Pancreas (tissue), 10 donors: ENCODE measurements at places on chromosomes 3 and 15.

- no peaks in the 10 kb centered on the region for H3K27me3 ChIP-seq
- DNase-seq = peak; percentile 25
- no peaks in the 10 kb centered on the region for H3K36me3 ChIP-seq
- no peak overlapping the region for H3K4me3 ChIP-seq
- no peak overlapping the region for H3K27ac ChIP-seq
Observed at GRCh38 chr15:74489518-74490338, 28.8 kb upstream of the UBL7 start.

DNA sequence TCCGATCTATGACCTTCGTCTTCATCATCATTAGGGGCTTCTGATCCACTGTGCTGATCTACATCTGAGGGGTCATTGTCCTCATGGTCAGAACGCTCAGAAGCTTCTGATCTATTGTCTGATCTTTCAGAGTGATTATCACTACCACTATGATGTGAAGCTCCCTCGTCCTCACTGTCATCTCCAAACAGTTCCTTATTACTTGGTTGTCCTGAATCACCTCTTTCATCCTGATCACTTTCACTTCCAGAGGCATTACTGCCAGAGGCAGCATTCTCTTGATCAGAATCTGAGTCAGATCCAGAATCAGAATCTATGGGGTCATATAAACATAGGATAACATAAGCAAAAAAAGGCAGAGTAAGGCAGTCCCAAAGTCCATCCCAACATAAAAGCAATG is 5.4 kb downstream of the LEO1 start:
- peaks cover 11% of the 10 kb centered on the region for H3K4me1 ChIP-seq
- H3K27me3 ChIP-seq = no peaks in the 10 kb centered on the region
- no peak for DNase-seq
- no peak overlapping the region for H3K27ac ChIP-seq
- H3K36me3 ChIP-seq = no peaks in the 10 kb centered on the region

GRCh38 chr15:82044373-82045178 is 1.2 kb downstream of the MEX3B start:
- H3K4me3 ChIP-seq = peak overlapping the region; percentile 72
- H3K27ac ChIP-seq = no peak overlapping the region
- DNase-seq = peak; percentile 47
- peaks cover 7% of the 10 kb centered on the region for H3K4me1 ChIP-seq
- H3K27me3 ChIP-seq = no peaks in the 10 kb centered on the region
- H3K36me3 ChIP-seq = no peaks in the 10 kb centered on the region

DNA sequence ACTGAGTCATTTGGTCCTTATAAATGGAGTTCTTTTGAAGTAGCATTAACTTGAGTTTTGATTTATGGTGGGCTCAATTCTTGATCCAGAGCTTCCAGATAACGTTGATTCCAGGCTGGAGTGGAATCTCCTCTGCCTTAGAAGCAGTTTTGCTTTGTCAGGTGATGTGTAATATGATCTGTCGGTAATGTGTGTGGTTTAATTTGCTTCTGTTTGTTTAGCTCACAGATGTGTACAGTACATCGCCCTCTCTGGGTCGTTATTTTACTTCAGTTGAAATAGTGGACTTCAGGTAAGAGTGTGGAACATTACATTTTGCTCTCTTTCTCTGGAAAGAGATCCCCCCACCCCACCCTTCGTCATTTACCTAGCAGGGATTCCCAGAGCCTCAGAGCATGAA is 23.1 kb downstream of the C3orf52 start:
- H3K27me3 ChIP-seq = no peaks in the 10 kb centered on the region
- no peak overlapping the region for H3K27ac ChIP-seq
- no peaks in the 10 kb centered on the region for H3K36me3 ChIP-seq
- no peak overlapping the region for H3K4me3 ChIP-seq
- no peaks in the 10 kb centered on the region for H3K4me1 ChIP-seq

DNA sequence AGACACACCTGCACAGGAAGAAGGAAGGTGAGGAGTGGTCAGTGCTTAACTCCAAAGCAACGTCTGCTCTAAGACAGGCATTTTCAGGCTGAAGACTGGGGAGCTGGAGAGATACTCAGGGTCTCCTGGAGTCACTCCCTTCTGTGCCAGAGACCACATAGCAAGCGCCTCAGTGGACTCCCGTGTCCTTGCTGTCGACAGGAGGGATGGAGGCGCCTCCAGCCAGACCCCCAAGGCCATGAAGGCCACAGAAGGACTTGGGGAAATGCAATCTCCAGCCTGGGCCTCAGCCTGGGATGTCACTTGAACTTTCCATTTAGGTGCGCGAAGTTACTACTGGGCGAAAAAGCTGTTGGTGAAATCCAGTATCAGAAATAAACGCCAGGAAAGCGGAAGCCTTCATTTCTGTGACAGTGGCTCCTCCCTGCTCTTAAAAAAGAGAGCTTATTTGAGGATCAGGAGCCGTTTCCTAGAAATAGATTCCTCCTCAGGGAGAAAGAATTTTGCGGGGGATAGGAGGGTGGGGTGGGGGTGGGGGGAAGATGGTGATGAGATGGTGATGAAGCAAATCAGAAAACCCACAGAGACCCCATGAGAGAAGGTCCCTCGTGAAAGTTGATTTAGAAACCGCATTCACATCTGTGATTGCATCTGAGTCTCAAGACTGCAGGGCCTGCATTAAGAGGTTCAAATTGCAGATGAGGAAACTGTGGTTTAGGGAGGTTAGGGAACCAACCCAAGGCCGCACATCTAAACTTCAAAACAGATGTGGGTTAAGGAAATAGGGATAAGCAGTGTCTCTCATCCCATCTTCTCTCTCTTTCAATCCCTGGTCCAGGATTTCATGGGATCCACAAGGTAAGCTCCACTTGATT is 78.8 kb downstream of the ATP2B2 start:
- H3K27me3 ChIP-seq = no peaks in the 10 kb centered on the region
- H3K4me3 ChIP-seq = no peak overlapping the region
- H3K36me3 ChIP-seq = no peaks in the 10 kb centered on the region
- DNase-seq = no peak
- no peaks in the 10 kb centered on the region for H3K4me1 ChIP-seq
- H3K27ac ChIP-seq = no peak overlapping the region

DNA sequence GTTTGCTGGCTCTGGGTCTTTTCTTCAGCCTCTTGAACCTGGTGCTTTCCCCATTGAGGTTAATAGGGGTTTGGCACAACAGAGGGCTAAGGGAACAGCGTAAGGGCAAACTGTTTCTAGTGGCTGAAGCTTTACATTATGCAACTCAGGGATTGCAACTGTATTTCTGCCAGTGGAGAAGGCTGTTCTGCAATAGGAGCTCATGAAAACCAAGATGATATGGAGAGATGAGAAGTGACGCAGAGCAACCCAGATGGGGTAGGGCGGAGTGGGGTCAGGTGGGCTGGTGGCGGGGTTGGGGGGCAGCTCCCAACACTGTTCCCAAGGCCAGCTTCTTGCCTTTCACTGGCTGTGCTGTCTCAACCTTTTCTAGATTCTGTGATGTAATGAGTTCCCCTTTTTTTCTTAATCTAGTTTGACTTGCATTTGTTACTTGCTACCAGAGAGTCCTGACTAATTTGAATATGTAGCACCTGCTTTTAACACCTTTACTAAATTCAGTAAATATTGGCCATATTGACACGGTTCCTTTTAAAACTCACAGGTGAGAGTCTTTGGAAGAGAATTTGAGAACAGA is 7.2 kb downstream of the GXYLT2 start:
- no peaks in the 10 kb centered on the region for H3K36me3 ChIP-seq
- H3K27me3 ChIP-seq = no peaks in the 10 kb centered on the region
- DNase-seq = no peak
- no peaks in the 10 kb centered on the region for H3K4me1 ChIP-seq
- H3K27ac ChIP-seq = no peak overlapping the region

DNA sequence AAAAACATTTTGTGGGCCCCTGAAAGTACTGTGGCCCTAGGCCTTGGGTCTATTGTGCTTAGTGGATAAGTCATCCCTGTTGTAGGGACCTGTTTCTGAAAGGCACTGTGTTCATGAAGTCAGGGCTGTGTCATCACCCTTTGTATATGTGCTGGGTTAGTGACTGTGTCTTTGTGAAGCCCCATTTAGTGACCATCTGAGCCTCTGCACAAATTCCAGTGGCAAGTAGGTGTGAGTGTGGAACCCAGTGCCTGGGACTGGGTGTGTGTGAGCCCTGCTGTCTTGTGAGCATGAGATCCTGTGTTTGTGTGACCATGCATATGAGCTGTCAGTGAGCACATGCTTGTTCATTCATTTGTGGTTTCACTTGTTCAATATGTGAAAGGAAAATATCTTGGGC is 1.2 kb upstream of the HYAL1 start:
- no peaks in the 10 kb centered on the region for H3K36me3 ChIP-seq
- H3K27ac ChIP-seq = no peak overlapping the region
- DNase-seq = no peak
- no peak overlapping the region for H3K4me3 ChIP-seq
- H3K4me1 ChIP-seq = peaks cover 12% of the 10 kb centered on the region

- H3K36me3 ChIP-seq = no peaks in the 10 kb centered on the region
- H3K4me1 ChIP-seq = peaks cover 3% of the 10 kb centered on the region
- no peaks in the 10 kb centered on the region for H3K27me3 ChIP-seq
Observed at GRCh38 chr15:34334672-34335071, 2.9 kb downstream of the SLC12A6 start.

GRCh38 chr15:95278532-95279245 is 1047.3 kb downstream of the MCTP2 start:
- H3K4me1 ChIP-seq = no peaks in the 10 kb centered on the region
- no peak overlapping the region for H3K4me3 ChIP-seq
- no peaks in the 10 kb centered on the region for H3K36me3 ChIP-seq
- no peak overlapping the region for H3K27ac ChIP-seq
- DNase-seq = no peak

DNA sequence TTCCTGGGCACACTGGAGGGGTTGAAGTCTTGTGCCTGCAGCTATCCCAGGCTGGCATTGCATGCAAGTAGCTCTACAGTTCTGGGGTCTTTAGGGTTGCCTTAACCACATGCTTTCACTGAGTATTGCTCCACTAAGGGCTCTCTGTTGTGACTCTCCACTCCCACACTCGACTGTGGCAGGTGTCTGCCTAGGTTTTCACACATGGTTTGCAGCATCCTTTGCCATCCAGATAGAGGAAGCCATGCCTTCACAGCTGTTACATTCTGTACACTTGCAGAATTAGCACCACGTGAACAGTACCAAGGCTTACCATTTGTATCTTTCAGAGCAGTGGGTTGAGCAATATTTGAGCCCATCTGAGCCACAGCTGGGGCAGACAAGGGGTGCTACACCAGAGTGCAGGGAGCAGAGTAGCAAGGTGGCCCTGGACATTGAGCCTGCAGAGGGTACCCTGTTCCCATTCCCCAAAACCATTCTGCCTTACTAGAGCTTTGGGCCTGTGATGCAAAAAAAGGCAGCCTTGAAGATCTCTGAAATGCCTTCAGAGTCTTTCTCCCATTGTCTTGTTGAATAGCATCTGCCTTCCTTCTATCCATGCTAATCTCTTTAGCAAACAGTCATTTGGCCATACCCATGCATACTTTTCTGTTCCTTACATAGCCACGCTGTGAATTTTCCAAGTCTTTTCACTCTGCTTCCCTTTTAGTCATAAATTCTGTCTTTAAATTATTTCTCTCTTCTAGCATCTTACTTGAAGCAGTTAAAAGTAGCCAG is 95.2 kb upstream of the PLCL2 start:
- no peaks in the 10 kb centered on the region for H3K27me3 ChIP-seq
- no peak overlapping the region for H3K27ac ChIP-seq
- no peaks in the 10 kb centered on the region for H3K36me3 ChIP-seq
- no peak for DNase-seq
- no peak overlapping the region for H3K4me3 ChIP-seq
